HFFc6 (cell line): ENCODE measurements at places on chromosomes 12 and 14. TPM values are rescaled to one million over a fixed set of nuclear protein-coding genes. Genes with fewer than 3 reads are reported as not detected.

The TMEM30B gene
- not detected in 3 replicates for total RNA-seq

The VPS33A gene
- total RNA-seq = 22.7 to 27.8 TPM (median 26.1 TPM) in 3 replicates

The AICDA gene
- total RNA-seq = not detected in 3 replicates

The RHEBL1 gene
- 0.60 TPM in 1 of 2 replicates, not detected in the other for total RNA-seq

The NRXN3 gene
- total RNA-seq = 0.12 to 0.14 TPM in 2 of 3 replicates, not detected in the other

The GZMB gene
- not detected in 3 replicates for total RNA-seq

The WNT1 gene
- total RNA-seq = not detected in 3 replicates

The PRPH gene
- total RNA-seq = not detected in 2 replicates

The SIX1 gene
- 4.5 to 5.9 TPM (median 5.2 TPM) in 3 replicates for total RNA-seq

The HSPB8 gene
- total RNA-seq = 18.9 and 40.5 TPM in 2 replicates

The KCNA5 gene
- total RNA-seq = not detected in 3 replicates

The GAS2L3 gene
- 8.4 and 25.2 TPM in 2 replicates for total RNA-seq

The TAPBPL gene
- 4.3 to 6.8 TPM (median 4.9 TPM) in 3 replicates for total RNA-seq

The NTS gene
- total RNA-seq = not detected in 3 replicates

The FAM90A1 gene
- total RNA-seq = 0.20 to 0.66 TPM in 2 of 3 replicates, not detected in the other

The ACSM4 gene
- not detected in 3 replicates for total RNA-seq

The BICDL1 gene
- total RNA-seq = not detected in 3 replicates

The SIRT4 gene
- 1.3 to 1.8 TPM (median 1.7 TPM) in 3 replicates for total RNA-seq

The PZP gene
- not detected in 3 replicates for total RNA-seq

The MIP gene
- total RNA-seq = 0.25 TPM in 1 of 3 replicates, not detected in the others

The CIROP gene
- total RNA-seq = not detected in 3 replicates

The P2RX2 gene
- not detected in 3 replicates for total RNA-seq

The TCP11L2 gene
- total RNA-seq = 13.0 to 19.6 TPM (median 15.7 TPM) in 3 replicates

The ACOT4 gene
- total RNA-seq = not detected in 3 replicates

The GOLGA5 gene
- 44.0 and 47.7 TPM in 2 replicates for total RNA-seq

The CLEC1B gene
- total RNA-seq = not detected in 2 replicates

The ATL1 gene
- 0.53 to 0.63 TPM (median 0.53 TPM) in 3 replicates for total RNA-seq

The TSHR gene
- total RNA-seq = not detected in 3 replicates

The DENND5B gene
- total RNA-seq = 9.4 to 11.4 TPM (median 9.6 TPM) in 3 replicates

The EGLN3 gene
- total RNA-seq = 0.19 TPM in 1 of 3 replicates, not detected in the others
